ENCODE measurements at places on chromosomes 5 and 9. TPM values are rescaled to one million over a fixed set of nuclear protein-coding genes. Genes with fewer than 3 reads are reported as not detected.
A peak's percentile ranks its signal among the peaks of the same experiment; 100 is the strongest.

- DNase-seq = no peak
These were observed 6.8 kb upstream of the FCHSD1 start for GRCh38 chr5:141657937-141658545.

DNA sequence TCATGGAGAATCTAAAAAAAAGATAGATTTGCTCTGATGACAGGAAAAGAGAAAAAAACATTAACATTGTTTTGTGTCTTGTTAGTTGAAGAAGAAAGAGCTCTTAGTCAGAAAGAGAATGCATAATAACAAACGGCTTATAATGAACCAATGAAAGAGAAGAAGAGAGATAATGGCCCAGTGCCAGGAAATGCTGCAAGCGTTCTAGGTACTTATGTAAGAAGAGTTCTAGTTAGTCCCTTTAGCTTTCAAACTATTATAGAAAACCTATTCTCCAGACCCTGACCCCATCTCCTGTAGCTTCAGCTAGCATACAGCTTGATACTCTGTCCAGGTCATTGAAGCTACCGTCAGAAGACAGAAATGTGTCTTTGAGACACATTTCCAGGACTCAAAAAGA lies 70.2 kb downstream of the FBXL17 start:
- no peak for DNase-seq

GCNT4 gene
- total RNA-seq = 2.5 TPM

GRCh38 chr5:154517810-154518437 lies 39.9 kb upstream of the HAND1 start:
- DNase-seq = no peak

DNA sequence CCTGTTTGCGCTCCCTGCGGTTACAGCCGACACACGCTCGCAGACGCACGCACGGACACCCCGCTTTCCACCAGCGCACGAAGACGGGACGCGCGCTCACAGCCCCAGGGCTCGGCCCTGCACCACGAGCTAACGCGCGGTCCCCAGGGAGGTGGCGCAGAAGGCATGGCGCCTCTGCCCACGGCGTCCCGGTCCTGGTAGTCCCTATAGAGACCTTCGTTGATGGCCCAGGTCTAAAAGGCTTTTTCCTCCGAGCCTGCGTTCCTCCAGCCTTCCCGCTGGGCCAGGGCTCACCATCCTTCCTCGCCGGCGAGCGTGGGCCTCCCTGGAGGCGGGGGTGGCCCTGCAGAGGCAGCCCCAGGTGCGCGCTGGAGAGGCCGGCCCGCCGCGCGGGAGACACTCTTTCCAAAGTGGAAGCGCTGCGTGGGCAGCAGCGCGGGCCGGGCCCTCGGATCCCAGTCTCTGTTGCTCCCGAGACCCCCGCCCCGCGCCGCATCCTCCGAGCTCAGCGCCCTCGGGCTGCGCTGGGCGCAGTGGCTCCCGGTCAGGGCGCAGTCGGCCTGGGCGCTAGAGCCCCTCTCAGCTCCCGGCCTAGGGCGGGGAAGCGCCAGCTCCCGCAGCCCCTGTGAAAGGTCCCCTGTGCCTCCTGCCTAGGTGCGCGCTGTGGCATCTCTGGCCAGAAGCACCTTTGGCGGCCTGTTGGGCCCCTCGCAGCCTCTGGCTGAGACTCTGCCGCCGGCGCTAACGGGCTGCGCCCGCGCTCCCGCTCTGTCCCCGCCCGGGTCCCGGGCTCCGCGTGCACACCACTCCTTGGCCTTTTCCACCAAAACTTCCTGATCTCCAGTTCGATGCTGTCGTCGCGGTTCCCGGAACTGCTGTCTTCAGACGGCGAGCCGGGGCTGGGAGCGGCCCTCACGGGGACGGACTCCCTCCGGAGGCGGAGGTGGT lies 31.9 kb upstream of the FANCC start:
- no peak for DNase-seq

DNA sequence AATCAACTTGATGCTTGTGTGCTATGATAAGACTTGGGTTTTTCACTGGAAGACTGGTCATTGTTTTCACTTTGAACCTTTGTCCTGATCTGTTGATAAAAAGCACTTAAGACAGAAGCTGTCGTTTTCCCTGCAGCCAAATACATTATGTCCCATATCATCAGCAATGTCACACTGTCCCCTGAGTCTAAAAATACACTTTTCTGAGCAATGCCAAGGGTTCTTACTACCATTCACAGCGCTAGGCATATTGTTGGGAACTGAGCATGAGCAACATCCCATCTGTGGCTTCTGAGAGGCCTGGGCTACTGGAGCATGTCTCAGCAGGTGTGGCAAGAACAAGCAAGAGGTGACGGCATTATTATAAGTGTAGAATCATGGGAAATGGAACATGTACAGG lies 81.8 kb downstream of the SEMA6A start:
- DNase-seq = no peak

GRCh38 chr9:12847561-12847960 lies 72.7 kb downstream of the LURAP1L start:
- no peak for DNase-seq

DNA sequence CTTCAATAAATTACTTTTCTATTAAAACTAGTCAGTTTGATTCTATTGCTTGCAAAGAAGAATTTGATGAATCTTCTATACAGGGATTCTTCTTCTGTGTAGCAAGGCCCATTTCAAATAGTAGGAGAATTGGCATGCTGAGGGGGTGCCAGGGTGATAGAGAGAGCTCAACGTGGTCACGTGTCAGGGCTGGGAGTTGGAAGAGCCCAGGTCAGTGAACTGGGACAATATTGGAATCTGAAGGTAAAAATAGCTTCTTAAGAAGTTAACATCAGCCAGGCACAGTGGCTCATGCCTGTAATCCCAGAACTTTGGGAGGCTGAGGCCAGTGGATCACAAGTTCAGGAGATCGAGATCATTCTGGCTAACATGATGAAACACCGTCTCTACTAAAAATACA lies 64.1 kb upstream of the TLE1 start:
- DNase-seq = no peak

- no peak for DNase-seq
These were observed 116.9 kb upstream of the TLR4 start for GRCh38 chr9:117587263-117587662.

DNA sequence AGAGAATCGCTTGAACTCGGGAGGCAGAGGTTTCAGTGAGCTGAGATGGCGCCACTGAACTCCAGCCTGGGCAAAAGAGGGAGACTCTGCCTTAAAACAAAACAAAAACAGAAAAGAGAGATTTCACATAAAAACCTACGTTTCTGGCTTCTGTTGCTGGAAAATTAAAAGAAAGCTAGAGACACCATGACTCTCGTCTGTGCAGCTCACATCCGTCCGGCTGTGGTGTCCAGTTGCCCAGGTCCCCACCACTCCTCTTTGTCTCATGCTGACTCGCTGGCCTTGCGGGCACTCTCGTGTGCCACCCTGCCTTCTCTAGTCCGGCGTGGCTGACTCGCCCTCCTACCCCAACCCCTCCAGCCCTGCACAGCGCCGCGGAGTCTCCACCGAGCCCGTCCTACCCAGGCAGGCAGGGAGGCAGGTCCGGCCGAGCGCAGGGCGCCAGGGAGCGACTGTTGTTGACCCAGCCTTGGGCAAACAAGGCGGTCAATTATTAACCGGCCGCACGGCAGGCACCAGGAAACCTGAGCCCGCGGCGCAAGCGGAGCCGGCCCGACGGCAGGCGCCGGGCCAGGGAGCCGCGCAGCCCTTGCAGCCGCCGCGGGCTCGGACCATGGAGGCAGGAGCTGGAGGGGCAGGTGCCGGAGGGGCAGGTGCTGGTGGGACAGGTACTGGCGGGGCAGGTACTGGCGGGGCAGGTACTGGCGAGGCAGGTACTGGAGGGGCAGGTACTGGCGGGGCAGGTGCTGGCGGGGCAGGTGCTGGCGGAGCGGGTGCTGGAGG lies at the start of gene PRRT1B:
PRRT1B (plus strand) TSS at position 521 of the 783 bp plus-strand sequence; CDS start at position 614, 93 bp downstream.
- DNase-seq = no peak

HEMGN gene
- total RNA-seq = not detected

DNA sequence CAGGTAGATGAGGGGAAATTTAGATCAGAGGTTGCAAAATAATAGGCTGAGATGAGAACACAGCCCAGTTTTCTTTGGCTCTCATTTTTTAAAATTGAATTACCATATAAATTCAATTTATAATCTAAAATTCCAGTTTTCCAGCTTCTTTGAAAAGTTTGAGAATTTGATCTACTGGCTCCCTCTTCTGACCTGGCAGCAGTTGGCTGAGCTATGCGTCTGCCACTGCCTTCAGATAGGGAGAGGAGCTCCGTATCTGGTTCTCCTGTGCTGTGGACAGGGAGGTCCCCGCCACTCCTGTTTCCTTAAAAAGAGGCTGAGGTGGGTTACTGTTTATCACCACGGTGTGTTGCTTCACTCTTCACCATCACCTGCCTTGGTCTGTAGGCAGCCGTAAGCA lies 103.7 kb downstream of the ARHGAP26 start:
- no peak for DNase-seq

DNA sequence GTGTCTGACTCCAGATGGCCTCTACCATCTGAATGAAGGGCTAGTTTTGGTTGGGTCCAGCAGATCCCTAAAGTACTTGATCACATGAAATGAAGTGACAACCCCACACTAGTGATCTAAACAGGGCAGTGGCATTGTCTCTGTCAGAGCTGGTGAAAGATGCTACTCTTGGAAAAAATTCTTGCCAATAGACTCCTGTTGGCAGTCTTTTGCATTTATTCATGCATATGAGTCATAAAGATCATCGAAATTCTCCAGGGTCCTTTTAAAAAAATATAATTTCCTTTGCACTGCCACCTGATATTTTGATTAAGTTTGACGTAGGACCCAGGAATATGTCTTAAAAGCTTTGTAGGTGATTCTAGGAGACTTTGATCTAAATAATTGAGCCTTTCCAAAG lies 135.1 kb upstream of the ELL2 start:
- no peak for DNase-seq

DNA sequence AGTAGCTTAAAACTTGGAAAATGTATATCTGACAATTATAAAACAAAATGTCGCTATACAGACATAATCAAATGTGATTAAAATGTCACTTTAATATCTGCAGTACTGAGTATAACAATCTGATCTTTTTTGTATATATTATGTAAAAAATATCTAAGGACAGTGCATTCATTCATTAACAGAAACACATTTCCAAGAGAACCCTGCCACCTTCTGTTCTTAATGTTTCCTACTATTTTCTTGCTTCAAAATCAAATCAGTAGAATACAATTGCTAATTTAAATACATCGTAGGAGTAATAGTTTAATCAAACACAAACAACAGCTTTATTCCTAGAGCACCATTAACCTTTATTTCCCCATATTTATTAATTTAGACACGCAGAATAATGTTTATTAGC lies 142.6 kb upstream of the ST8SIA4 start:
- no peak for DNase-seq

DNA sequence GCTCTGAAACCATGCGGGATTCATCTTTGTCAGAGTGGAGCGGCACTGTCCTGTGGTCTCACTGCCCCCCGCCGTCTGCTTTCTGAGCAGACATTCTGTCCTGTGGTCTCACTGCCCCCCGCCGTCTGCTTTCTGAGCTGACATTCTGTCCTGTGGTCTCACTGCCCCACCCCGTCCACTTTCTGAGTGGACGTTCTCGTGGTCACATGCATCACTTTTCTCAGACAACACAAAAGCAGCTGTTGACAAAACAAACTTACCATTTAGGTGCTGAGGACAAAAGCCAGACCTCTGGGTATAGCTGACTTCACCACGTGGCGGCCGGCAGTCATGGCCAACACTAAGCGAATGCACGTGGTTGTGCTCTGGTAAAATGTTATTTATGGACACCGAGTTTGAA lies 2.8 kb downstream of the LRRC14B start:
- DNase-seq = peak; percentile 63

DNA sequence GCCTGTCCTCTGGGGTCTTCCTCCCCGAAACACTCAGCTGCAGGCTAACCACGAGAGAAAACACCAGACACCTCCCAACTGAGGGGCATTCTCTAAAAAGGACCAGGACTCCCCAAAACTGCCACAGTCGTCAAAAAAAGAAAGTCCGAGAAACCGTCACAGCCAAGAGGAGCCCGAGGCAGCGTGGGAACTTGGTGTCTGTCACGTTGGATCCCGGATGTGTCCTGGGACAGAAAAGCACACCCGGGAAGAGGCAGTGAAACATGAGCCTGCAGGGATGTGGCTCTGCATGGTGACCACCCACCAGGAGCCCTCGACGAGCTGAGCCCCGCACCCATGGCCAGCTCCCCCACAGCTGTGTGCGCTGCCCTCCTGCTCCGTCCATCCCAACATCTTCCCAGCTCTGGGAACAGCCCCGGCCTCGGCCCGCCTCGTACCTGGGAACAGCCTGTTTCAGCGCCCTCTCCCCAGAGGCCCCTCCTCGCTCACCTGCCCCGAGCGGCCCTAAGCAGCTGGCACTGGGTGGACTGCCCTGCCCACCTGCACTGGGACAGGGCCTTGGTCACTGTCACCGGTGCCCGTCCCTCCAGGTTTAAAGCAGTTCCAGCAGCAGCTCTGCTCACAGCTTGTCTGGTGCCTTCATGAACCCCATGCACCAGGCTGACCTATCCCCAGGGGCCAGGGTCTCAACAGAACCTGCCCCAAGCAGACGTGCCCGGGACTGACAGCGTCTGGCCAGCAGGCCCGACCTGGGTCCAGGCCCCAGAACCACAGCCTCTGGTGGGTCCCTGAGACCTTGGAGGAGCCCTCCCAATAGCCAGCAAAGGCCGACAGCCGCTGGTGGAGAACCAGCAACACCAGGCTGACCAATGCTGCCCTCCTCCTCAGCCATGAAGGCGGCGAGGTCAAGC lies 10.9 kb downstream of the SLC12A7 start:
- DNase-seq = no peak

RGS7BP gene
- total RNA-seq = 0.71 TPM

ISL1 gene
- 0.81 TPM for total RNA-seq

SETD9 gene
- 30.7 TPM for total RNA-seq

- DNase-seq = no peak
These were observed 92.6 kb upstream of the IRX4 start for GRCh38 chr5:1975406-1975715.

GRCh38 chr5:166436872-166437271 lies 1854.6 kb upstream of the WWC1 start:
- no peak for DNase-seq

GRCh38 chr5:179377421-179378115 lies 32.3 kb upstream of the ADAMTS2 start:
- peak; percentile 45 for DNase-seq

- DNase-seq = no peak
These were observed 55.3 kb downstream of the ZNF622 start for GRCh38 chr5:16410338-16410737.

NME5 gene
- total RNA-seq = 3.3 TPM

GRCh38 chr5:150486402-150487198 lies 21.3 kb upstream of the NDST1 start:
- no peak for DNase-seq

DNA sequence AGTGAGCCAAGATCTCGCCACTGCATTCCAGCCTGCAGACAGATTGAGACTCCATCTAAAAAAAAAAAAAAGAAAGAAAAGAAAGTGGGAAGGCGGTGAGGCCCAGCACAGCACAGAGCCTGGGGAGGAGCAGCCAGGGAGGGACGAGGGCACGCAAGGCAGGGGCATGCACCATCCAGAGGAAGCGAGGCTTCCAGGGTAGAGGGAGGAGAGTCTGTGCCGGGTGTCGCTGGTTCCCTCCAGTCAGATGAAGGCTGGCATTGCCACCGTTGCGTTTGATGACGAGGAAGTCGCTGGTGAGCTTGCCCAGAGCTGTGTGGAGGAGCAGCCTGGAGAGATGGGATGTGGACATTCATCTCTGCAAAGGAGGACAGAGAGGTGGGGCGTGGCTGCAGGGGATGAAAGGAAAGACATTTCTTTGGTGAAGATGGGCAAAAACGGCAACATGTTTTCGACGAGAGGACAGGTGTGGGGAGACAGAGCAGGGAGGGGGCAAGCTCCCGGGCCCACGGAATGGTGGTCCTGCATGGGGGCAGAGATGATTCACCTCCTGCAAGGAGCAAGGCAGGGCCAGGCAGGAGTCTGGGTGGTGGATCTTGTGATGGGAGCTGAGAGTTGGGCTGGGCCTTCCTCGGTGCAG lies 18.6 kb upstream of the OLFM1 start:
- peak; percentile 28 for DNase-seq

Data from sigmoid colon (tissue), 7 donors.